ENCODE measurements at places on chromosomes 1 and 21. TPM values are rescaled to one million over a fixed set of nuclear protein-coding genes. Genes with fewer than 3 reads are reported as not detected.

GRCh38 chr1:207328004-207328403 is 6.5 kb downstream of the CD55 start:
- peak; percentile 64 for DNase-seq

DNA sequence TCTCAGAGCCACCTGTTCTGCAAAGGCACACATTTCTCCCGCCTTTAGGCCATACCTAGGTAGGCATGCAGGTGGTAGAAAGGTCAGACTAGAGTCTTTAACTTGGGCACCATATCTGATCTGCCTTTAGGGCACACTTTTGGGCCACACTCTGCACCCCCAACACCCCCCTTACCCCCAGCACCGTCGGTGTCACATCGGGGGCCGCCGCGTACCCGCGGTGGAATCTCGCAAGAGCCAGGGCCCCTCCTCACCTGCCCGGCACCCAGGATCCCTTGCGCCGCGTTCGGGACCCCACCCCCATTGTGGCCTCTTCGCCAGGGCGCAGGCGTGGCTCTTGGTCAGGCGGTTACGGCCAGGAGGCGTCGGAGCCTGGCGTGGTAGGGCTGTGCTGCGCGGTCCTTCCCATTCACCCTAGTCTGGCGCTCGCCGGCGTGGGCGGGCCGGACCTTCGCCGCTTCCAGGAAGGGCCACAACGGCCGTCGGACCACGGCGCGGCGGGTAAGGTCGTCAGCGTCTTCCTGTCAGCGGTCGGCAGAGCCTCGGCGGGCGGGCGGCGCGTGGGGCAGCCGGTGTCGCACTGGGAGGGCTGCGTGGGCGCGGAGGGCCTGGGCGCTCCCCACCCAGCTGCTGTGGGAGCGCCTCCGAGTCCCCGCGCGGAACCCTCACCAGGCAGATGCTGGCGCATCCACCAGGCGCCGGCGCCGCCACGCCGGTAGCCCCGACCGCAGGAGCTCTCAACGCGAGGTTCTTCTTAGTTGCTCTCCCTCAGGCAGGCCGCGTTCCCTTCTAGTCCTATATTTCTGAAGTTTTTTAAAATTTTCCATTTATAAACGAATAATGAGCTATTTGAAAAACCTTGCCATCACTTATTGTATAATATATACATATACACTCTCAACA is at the start of gene DNAH14:
Gene DNAH14 (plus strand): TSS at position 341 of the 903 bp plus-strand sequence. CDS start 23,028 bp downstream, outside the sequence.
- DNase-seq = peak; percentile 80

- DNase-seq = peak; percentile 72
Measured at GRCh38 chr21:41933313-41934079, 20.3 kb downstream of the C2CD2 start.

- DNase-seq = no peak
Measured at GRCh38 chr1:233865902-233866301, 38.6 kb upstream of the SLC35F3 start.

GRCh38 chr1:28159680-28160079 is 16.8 kb downstream of the PTAFR start:
- no peak for DNase-seq

- peak; percentile 33 for DNase-seq
Measured at GRCh38 chr1:48036710-48037355, 39.6 kb upstream of the TRABD2B start.

GRCh38 chr1:9633493-9633892 is 18.0 kb upstream of the PIK3CD start:
- no peak for DNase-seq

- DNase-seq = no peak
Measured at GRCh38 chr1:181676269-181676668, 193.0 kb downstream of the CACNA1E start.

GRCh38 chr1:42740851-42741580 is 980 bp upstream of the CLDN19 start:
- DNase-seq = no peak

- DNase-seq = no peak
Measured at GRCh38 chr21:33268737-33269441, 2.7 kb downstream of the IL10RB start.

- no peak for DNase-seq
Measured at GRCh38 chr1:21317035-21317689, 26.9 kb upstream of the ECE1 start.

DNA sequence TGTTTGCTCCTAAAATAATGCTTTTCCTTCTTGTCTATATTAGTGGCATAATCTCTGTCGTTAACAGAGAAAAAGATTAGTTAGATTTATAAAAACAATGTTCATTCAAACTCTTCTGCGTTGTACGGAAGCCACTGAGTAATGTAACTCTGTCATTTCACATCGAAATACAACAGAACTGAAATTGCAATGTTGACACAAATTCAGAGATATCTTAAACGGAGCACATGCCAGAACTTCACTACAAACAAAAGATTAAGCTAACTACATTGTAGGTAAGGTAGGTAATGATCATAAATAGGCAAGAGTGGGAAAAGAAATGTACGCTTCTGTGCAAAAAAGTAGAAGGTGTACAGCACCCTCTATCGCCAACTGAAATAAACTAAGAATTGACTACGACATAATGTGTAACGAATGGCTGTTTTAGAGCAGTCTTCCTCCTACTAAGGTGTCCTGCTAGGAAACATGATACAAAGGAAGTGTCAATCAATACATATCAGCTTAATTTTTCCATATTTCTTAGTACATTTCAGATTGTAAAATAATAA is 56.6 kb downstream of the PCNX2 start:
- no peak for DNase-seq

DNA sequence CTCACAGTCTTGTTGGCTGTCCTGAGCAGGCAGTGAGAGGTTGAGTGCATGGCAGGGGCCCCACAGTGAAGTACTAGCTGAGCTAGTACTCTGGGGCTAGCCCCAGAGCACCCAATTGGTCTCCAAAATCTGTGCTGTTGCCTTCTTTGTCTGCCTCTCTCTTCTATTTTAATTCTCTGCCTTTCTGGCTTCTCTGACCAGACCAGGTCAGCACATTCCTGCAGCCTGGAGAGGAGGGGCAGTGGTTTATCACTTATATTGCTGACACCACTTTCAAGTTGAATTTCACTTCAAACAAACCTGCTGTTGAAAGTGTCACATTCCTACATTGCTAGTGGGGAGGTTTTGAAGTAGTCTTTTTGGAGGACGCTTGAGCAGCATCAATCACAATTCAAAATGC is 628.7 kb downstream of the PTPRU start:
- no peak for DNase-seq

- DNase-seq = peak; percentile 3
Measured at GRCh38 chr1:154768456-154769125, 101.5 kb downstream of the KCNN3 start.

GRCh38 chr1:78490861-78491450 is at the start of gene PTGFR:
Gene PTGFR, plus strand, starts transcription at chr1:78490974. Its CDS starts 1,770 bp downstream, at chr1:78492744.
- DNase-seq = peak; percentile 78

DNA sequence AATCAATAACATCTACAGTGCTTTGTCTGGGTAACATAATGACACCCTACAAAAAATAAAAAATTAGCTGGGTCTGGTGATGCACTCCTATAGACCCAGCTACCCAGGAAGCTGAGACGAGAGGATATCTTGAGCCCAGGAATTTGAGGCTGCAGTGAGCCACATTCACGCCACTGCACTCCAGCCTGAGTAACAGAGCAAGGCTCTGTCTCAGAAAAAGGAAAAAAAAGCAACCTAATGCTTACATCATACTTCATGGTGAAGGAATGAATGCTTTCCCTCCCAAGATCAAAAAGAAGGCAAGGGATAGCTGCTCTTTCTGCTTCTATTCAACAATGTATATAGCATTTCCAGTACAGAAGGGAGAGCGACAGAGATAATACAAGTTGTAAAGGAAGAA is 24.2 kb upstream of the CTTNBP2NL start:
- no peak for DNase-seq

- no peak for DNase-seq
Measured at GRCh38 chr1:23188434-23188884, 19.8 kb upstream of the LUZP1 start.

- no peak for DNase-seq
Measured at GRCh38 chr1:233554037-233554436, 59.9 kb upstream of the KCNK1 start.

DNA sequence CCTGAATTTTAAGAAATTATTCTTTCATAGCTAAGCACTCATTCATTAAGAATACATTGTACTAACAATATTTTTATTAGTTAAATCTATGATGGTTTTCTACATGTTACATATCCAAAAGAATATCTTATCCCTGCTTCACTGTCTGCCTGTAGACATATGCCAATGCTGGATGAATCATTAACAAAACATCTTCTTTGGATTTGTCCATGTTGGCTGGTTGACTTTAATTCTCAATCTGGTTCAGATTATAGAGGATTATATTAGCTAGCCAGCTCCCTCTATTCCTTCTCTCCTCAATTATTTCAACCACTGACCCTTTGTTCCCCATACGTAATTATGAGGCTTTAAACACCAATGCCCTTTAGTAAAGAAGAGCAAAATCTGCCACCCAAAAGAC is 138.9 kb upstream of the DMRTA2 start:
- DNase-seq = no peak

GRCh38 chr1:46114925-46115603 is 17.4 kb downstream of the PIK3R3 start:
- DNase-seq = no peak

ACOT11 gene
- total RNA-seq = 0.39 TPM

TACSTD2 gene
- not detected for total RNA-seq

STPG1 gene
- 8.6 TPM for total RNA-seq

ETV3L gene
- total RNA-seq = not detected

PGBD2 gene
- total RNA-seq = 6.2 TPM

DYNLT5 gene
- total RNA-seq = not detected

GABRD gene
- 1.3 TPM for total RNA-seq

FCRL1 gene
- total RNA-seq = not detected

URB1 gene
- 7.2 TPM for total RNA-seq

PEAR1 gene
- not detected for total RNA-seq

Data from RPMI7951 (cell line).